ENCODE measurements at places on chromosomes 2 and 18. TPM values are rescaled to one million over a fixed set of nuclear protein-coding genes. Genes with fewer than 3 reads are reported as not detected.

GRCh38 chr2:133967326-133967725 is 286.5 kb upstream of the MGAT5 start:
- DNase-seq = no peak
- H3K4me3 ChIP-seq = no peak overlapping the region
- peaks cover 32% of the 10 kb centered on the region for H3K27me3 ChIP-seq
- no peaks in the 10 kb centered on the region for H3K4me1 ChIP-seq

- no peak for DNase-seq
- H3K36me3 ChIP-seq = no peaks in the 10 kb centered on the region
- no peak overlapping the region for H3K27ac ChIP-seq
- H3K27me3 ChIP-seq = no peaks in the 10 kb centered on the region
Measured at GRCh38 chr2:85428343-85428881, 9.9 kb downstream of the SH2D6 start.

GRCh38 chr2:23312996-23313606 is 71.9 kb upstream of the KLHL29 start:
- no peak overlapping the region for H3K27ac ChIP-seq
- H3K27me3 ChIP-seq = peaks cover 7% of the 10 kb centered on the region
- peak; percentile 56 for DNase-seq
- no peaks in the 10 kb centered on the region for H3K36me3 ChIP-seq

DNA sequence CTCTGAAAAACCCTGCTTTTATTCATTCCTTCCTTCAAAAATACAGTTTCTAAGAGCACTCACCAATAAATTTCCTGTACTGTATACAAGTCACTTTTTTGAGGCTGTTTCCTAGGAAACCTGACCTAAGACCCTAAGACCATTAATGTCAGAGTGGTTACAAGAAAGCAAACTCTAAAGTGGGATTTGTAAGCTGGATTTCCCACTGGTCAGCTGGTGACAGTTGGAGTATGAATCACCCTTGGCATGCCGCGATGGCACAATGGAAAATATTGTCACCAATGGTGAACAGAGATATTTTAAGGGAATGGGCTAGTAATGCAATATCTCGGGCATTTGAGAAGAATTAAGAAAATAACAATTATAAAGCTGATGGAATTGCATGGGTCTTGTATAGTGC is 101.9 kb downstream of the COL3A1 start:
- peaks cover 49% of the 10 kb centered on the region for H3K36me3 ChIP-seq
- DNase-seq = no peak
- H3K4me3 ChIP-seq = no peak overlapping the region
- peak overlapping the region; percentile 69 for H3K27ac ChIP-seq

The CYP27C1 gene
- 4.1 TPM for total RNA-seq

All from mesothelial cell of epicardium (in vitro differentiated cells).